Cardiac muscle cell (in vitro differentiated cells and primary cell): ENCODE measurements at places on chromosomes 1 and 21. TPM values are rescaled to one million over a fixed set of nuclear protein-coding genes. Genes with fewer than 3 reads are reported as not detected.

Gene CACNA1S
- 0.12 TPM in 1 of 2 replicates, not detected in the other for polyA plus RNA-seq

Gene LIN28A
- 3.4 and 5.6 TPM in 2 replicates for polyA plus RNA-seq

Gene TTC24
- polyA plus RNA-seq: 1.1 TPM in 1 of 2 replicates, not detected in the other

Gene CLEC20A
- not detected in 2 replicates for polyA plus RNA-seq

Gene ADGRL2
- polyA plus RNA-seq: 34.1 and 40.6 TPM in 2 replicates

Gene NR5A2
- not detected in 2 replicates for polyA plus RNA-seq

Gene AIRE
- not detected in 2 replicates for polyA plus RNA-seq

Gene KRTAP10-3
- not detected in 2 replicates for polyA plus RNA-seq

Gene AXDND1
- 0.70 and 0.87 TPM in 2 replicates for polyA plus RNA-seq

Gene CCDC24
- 27.9 and 29.7 TPM in 2 replicates for polyA plus RNA-seq

Gene ANGPTL3
- polyA plus RNA-seq: 0.94 TPM in 1 of 2 replicates, not detected in the other

Gene FBXO2
- polyA plus RNA-seq: 28.3 and 29.8 TPM in 2 replicates
